ENCODE measurements at places on chromosomes 4 and X. TPM values are rescaled to one million over a fixed set of nuclear protein-coding genes. Genes with fewer than 3 reads are reported as not detected.

FAM9B gene
- not detected for total RNA-seq

TLR6 gene
- 1.8 TPM for total RNA-seq

DNA sequence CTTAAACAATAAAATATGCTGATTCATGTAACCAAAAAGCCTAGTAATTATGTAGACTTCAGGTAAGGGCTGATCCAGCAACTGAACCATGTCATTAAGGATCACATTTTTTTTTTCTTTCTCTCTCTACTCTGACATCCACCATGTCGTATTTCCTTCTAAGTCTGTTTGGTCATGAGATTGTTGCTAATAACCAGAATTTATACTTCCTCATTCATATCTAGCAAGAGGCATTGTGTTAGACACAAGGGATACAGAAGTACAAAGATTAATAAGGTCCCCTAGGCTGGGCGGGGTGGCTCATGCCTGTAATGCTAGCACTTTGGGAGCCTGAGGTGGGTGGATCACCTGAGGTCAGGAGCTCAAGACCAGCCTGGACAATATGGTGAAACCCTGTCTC lies 24.1 kb downstream of the PHEX start:
- no peak overlapping the region for H3K27ac ChIP-seq
- no peak for DNase-seq
- H3K4me3 ChIP-seq, result no peak overlapping the region
- H3K27me3 ChIP-seq, result no peaks in the 10 kb centered on the region
- no peaks in the 10 kb centered on the region for H3K36me3 ChIP-seq

PITX2 gene
- 37.7 TPM for total RNA-seq

GRCh38 chr4:103719830-103720207 lies at the start of gene TACR3:
TSS of gene TACR3 (minus strand) at chr4:103719985. CDS start at chr4:103719675, 310 bp downstream.
- H3K4me3 ChIP-seq, result peak within 1 kb of the TSS; percentile 23
- no peaks in the 10 kb centered on the region for H3K27me3 ChIP-seq
- no peaks in the 10 kb centered on the region for H3K36me3 ChIP-seq
- no peak within 1 kb of the TSS for H3K27ac ChIP-seq

GRCh38 chrX:119753639-119754257 lies 4.6 kb upstream of the SOWAHD start:
- no peak overlapping the region for H3K4me3 ChIP-seq
- H3K27ac ChIP-seq, result no peak overlapping the region
- H3K4me1 ChIP-seq, result peaks cover 11% of the 10 kb centered on the region
- no peaks in the 10 kb centered on the region for H3K36me3 ChIP-seq

- no peak overlapping the region for H3K27ac ChIP-seq
- DNase-seq, result no peak
- no peaks in the 10 kb centered on the region for H3K4me1 ChIP-seq
- no peak overlapping the region for H3K4me3 ChIP-seq
- H3K36me3 ChIP-seq, result peaks cover 32% of the 10 kb centered on the region
- no peaks in the 10 kb centered on the region for H3K27me3 ChIP-seq
Observed at GRCh38 chr4:87166296-87166854, 54.0 kb downstream of the KLHL8 start.

ADH1B gene
- total RNA-seq, result 518 TPM

DNA sequence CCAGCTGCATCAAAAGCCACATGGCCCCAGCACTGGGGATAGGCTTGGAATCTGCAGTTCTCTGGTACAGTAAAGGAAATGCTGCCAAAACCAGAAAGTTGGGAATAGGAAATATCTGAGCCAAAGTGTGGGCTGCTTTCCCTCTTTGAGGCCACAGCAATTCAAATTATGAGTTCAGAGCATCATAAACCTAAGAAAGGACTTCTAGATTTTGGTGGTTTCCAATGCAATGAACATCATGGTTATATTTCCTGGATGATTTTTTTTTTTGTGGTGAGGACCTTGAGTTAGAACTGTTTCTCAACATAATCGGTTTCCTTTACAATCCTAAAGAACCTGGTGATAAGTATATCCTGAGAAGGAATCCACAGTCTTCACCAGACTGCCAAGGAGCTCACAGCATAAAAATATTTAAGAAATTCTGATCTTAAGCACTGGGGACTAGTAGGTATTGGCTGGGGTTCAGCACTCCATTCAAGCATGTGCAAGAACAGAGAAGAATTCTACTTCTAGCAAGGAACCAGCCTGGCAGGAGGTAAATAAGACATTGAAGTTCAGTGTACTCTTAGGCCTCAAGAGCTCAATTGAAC lies 29.8 kb upstream of the ARHGAP24 start:
- no peaks in the 10 kb centered on the region for H3K27me3 ChIP-seq
- no peaks in the 10 kb centered on the region for H3K4me1 ChIP-seq
- no peak for DNase-seq
- no peaks in the 10 kb centered on the region for H3K36me3 ChIP-seq

DNA sequence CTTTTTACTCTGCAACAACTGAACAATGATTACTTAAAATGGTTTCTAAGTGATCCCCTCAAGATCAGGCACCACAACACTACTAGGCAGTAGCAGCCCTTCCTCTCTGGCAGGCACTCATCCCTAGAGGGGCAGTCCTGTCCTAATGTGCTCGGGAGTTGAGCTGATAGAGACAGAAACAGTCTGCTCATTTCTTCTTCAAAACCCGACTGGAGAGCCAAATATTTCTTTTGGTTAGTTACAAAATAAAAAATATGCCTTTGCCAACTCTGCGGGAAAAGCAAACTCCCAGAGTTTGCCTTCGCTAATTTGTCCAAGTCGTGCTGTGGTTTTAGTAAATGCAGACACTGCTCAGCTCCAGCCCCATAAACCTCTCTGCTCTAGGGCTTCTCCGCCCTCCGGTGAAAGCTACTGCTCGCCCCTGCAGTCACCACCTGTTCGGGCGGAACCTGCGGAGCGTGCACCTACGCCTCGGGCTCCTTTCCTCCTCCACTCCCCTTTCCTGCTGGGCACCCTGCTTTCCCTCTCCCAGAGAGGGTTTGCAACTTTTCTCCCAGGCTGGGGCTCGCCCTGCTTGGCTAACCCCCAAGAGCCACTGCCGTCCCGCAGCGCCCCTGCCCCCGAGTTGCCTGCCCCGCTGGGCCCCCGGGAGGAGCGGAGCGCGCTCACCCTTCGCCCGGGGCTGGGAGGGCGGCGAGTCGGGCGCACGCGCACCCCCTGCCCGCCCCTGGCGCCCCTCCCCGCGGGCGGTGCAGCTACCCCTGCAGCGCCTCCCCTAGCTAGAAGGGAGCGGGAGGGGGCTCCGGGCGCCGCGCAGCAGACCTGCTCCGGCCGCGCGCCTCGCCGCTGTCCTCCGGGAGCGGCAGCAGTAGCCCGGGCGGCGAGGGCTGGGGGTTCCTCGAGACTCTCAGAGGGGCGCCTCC lies at the start of gene NPNT:
TSS of gene NPNT (plus strand) at position 812 of the 923 bp plus-strand sequence. CDS start 182 bp downstream, outside the sequence.
- H3K27me3 ChIP-seq, result no peaks in the 10 kb centered on the region
- peaks cover 26% of the 10 kb centered on the region for H3K4me1 ChIP-seq
- no peak for DNase-seq
- no peaks in the 10 kb centered on the region for H3K36me3 ChIP-seq

- peaks cover 19% of the 10 kb centered on the region for H3K4me1 ChIP-seq
- H3K36me3 ChIP-seq, result peaks cover 59% of the 10 kb centered on the region
- H3K27ac ChIP-seq, result no peak overlapping the region
- no peaks in the 10 kb centered on the region for H3K27me3 ChIP-seq
- no peak for DNase-seq
- no peak overlapping the region for H3K4me3 ChIP-seq
Observed at GRCh38 chrX:40065296-40066046, 32.3 kb downstream of the BCOR start.

PAGE2B gene
- not detected for total RNA-seq

IL15 gene
- 5.0 TPM for total RNA-seq

Measured in esophagus muscularis mucosa (tissue), 4 donors.